ENCODE measurements at places on chromosomes 2 and 18.

GRCh38 chr18:63255435-63255834 lies 64.1 kb downstream of the BCL2 start:
- DNase-seq: no peak

DNA sequence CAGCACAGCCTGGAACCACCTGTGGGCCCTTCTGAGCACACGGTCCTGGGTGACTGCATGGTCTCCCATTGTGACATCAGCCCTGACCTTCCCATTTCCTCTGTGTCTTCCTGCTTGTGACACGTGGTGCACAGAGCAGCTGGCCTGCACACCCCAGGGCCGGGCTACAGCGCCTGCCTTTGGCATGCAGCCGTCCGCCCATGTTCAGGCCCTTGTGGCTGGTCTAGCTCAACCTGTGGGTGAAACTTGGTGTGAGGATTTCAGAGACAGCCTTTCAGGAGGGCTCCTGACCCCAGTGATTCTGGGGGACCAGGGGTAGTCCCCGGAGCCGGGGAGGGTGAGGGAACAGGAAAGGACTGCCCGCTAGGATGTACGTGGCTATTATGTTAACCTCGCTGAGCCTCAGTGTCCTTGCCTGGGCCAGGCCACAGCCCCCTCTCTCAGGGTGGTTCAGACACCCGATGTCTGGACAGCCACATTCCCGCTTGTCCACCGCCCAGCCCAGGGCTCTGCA lies 284.8 kb upstream of the HS6ST1 start:
- no peak for DNase-seq

DNA sequence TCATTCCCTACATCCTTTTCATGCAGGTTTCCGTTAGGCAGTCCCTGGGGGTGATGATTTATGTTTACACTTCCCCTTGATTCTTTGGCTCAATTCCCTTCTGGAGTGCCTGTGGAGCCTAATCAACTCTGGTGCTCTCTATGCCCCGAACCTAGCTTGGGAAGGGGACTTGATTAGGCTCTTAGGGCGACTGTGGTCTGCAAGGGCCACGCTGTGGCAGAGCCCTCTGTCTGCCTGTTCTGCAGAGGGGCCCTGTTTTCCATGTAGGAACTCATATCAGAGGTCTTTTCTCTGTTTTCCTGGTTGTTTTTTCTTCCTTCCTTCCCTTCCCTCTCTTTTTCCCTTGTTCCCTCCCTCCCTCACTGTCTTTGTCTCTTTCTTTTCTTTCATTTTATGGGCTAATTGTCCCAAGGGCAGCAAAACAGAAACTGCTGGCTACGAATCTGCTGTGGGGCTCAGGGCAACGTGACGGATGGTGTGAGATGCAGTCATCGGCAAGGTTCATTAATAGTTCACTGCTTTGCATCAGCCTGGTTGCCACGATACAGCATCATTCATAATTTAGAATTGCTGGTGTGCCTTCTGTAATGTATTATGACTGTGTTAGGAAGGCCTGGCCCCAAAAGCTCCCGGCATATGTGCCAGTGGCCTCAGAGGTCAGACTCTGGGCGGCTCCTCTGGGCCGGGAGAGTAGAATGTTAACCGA lies 134.5 kb downstream of the NAPG start:
- DNase-seq: no peak

- no peak for DNase-seq
Observed at GRCh38 chr2:9753276-9753600, 90.0 kb upstream of the TAF1B start.
